ENCODE measurements at places on chromosomes 6 and 20.

GRCh38 chr6:49027644-49028043 lies 435.4 kb downstream of the MMUT start:
- no peak for DNase-seq

- DNase-seq = no peak
Measured at GRCh38 chr6:48978016-48978415, 485.0 kb downstream of the MMUT start.

DNA sequence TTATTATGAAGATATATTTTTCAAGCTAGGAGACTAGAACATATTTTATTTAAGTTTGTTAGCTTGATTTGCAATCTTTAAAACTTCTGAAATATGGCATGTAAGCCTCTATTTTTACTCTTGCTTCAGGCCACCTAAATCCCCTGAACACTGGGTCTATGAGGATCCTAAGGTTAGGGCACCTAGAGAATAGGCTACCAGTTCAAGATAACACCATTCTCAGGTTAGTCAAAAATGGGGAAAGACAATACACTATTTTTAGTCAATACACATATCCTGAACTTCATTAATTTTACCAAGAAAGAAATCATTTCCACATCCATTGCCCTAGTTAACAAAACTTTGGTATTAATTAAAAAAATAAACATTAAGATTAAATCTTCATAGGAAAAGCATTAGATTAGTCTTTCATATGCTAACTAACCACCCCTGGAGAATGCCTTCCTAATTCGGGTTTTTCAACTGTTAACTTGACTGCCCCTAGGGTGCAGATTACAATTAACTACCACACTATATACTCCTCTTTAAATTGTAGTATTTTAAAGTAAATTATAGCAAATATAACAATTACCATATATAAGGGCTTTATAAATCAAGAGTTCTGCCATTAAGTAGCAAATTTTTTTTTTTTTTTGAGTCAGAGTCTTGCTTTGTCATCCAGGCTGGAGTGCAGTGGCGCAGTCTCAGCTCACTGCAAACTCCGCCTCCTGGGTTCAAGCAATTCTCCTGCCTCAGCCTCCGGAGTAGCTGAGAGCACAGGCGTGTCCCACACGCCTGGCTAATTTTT lies 6.7 kb upstream of the HSF2 start:
- no peak for DNase-seq

- DNase-seq = no peak
Measured at GRCh38 chr6:79778816-79779215, 147.7 kb downstream of the SH3BGRL2 start.

GRCh38 chr20:8209061-8209460 lies 77.0 kb downstream of the PLCB1 start:
- DNase-seq = no peak

DNA sequence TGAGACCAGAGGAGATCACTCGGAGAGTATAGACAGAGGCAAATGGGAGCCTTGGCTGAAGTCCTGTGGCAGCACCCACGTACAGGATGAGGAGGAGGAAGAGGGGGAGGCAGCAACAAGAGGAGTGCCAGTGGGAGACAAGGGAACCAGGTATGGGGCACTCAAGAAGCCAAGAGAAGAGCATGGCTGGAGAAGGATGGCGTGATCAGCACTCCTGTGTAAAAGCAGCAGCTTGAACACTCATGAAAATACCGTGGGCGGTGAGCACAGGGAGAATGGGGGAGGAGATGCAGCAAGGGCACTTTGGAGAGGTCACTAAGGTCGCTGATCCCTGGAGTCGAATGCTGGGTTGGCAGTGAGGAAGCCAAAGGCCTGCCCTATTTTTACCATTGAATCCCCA lies 51.2 kb upstream of the PRND start:
- DNase-seq = no peak

Data from activated effector memory CD4-positive, alpha-beta T cell treated with Interleukin-2 at 50 U/mL for 16 hours (primary cell).